ENCODE measurements at places on chromosomes 5 and 9. TPM values are rescaled to one million over a fixed set of nuclear protein-coding genes. Genes with fewer than 3 reads are reported as not detected.

Gene GFI1B
- not detected for total RNA-seq

Gene HARS2
- 33.9 TPM for total RNA-seq

Gene FAM151B
- total RNA-seq: 0.06 TPM

Gene UQCRQ
- total RNA-seq: 288 TPM

Gene MCC
- total RNA-seq: 4.3 TPM

Gene ARL10
- 3.4 TPM for total RNA-seq

Gene B4GALT7
- 31.5 TPM for total RNA-seq

Gene ENTREP1
- total RNA-seq: 0.87 TPM

Gene MYMK
- total RNA-seq: not detected

Gene PCDHA6
- total RNA-seq: not detected

Gene DDX46
- total RNA-seq: 35.0 TPM

Gene TMEM267
- 9.3 TPM for total RNA-seq

Gene SLC36A3
- not detected for total RNA-seq

Gene PCDHGB7
- total RNA-seq: 0.65 TPM

Gene ANKRD34B
- 1.2 TPM for total RNA-seq

Gene KCNN2
- total RNA-seq: 0.22 TPM

Gene RANBP17
- 15.0 TPM for total RNA-seq

Gene PCDHA9
- not detected for total RNA-seq

Gene IRX1
- total RNA-seq: 22.1 TPM

Gene SYK
- total RNA-seq: 15.7 TPM

Gene ANKRD18B
- total RNA-seq: 3.1 TPM

Gene PCDHGB1
- 0.29 TPM for total RNA-seq

Gene HTR4
- total RNA-seq: not detected

Gene F12
- total RNA-seq: 12.9 TPM

Gene IPO11
- total RNA-seq: 6.6 TPM

Gene PCDHGA2
- total RNA-seq: 0.72 TPM

Gene TPM2
- total RNA-seq: 267 TPM
